Activated CD8-positive, alpha-beta memory T cell treated with anti-CD3 and anti-CD28 coated beads, Interleukin-2, amount 10 ng/mL, durations not matched to agents 7 days and 5 days (primary cell): ENCODE measurements at places on chromosomes 3 and 15. TPM values are rescaled to one million over a fixed set of nuclear protein-coding genes. Genes with fewer than 3 reads are reported as not detected.

DNA sequence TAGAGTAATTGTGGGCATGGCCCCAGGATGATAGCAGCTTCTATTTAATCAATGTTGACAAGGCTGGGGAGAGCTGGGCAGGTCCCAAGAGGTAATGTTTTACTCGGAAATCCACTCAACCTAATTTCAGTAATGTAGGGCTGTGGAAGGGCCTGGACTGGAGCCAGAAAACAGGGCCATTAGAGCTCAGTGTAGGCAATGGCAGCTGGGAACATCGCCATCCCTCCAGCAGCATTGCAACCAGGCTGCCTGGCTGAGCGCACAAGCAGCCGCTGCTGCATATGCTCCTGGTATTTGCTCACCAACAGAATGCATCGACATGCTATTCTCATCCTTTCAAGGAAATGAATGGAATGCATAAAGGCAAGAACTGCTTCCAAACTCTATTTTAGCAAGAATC is 90.0 kb downstream of the GAP43 start:
- no peak overlapping the region for H3K4me3 ChIP-seq
- DNase-seq = no peak
- H3K36me3 ChIP-seq = no peaks in the 10 kb centered on the region

GRCh38 chr15:38084289-38084688 is 149.8 kb downstream of the TMCO5A start:
- peak; percentile 56 for DNase-seq
- no peak overlapping the region for H3K27ac ChIP-seq
- peaks cover 73% of the 10 kb centered on the region for H3K27me3 ChIP-seq
- H3K36me3 ChIP-seq = no peaks in the 10 kb centered on the region
- H3K4me1 ChIP-seq = peaks cover 22% of the 10 kb centered on the region

Gene IL20RB
- 1.7 TPM for total RNA-seq

DNA sequence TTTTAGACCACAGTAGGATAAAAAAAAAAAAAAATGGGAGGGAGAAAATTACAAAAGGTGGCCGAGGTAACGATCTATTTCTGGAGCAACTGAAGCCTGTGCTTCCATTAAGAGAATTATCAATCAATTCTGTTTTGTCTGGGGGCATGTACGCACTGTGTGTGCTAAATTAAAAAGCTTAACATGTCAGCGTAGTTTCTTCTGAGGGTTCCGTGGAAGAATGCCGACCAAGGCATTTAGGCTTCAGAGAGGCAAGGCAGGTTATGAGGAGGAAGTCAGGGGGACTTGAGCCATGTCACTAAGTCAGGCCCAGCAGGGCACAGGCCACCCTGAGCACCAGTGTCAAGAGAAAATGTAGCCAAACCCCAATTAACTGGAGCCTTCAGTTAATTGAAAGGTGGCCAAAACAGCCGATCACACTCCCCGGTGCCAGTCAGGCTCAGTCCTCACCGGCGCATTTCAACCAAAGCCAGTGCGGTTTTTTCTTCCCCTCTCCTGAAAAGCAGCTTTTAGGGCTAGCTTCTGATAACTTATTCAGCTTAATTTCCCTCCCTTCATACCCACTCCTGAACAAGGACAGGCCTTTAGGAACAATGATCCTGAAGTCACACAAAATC is 113.9 kb downstream of the MEGF11 start:
- H3K4me3 ChIP-seq = no peak overlapping the region
- H3K27ac ChIP-seq = no peak overlapping the region
- H3K36me3 ChIP-seq = no peaks in the 10 kb centered on the region
- no peaks in the 10 kb centered on the region for H3K27me3 ChIP-seq

- no peak for DNase-seq
- no peaks in the 10 kb centered on the region for H3K36me3 ChIP-seq
- peaks cover 2% of the 10 kb centered on the region for H3K4me1 ChIP-seq
These were observed 189.2 kb upstream of the LPP start for GRCh38 chr3:187964760-187965159.

- H3K4me3 ChIP-seq = no peak overlapping the region
- H3K27me3 ChIP-seq = peaks cover 8% of the 10 kb centered on the region
- peaks cover 3% of the 10 kb centered on the region for H3K4me1 ChIP-seq
- no peak for DNase-seq
These were observed 86.6 kb downstream of the FMN1 start for GRCh38 chr15:33107950-33108349.

DNA sequence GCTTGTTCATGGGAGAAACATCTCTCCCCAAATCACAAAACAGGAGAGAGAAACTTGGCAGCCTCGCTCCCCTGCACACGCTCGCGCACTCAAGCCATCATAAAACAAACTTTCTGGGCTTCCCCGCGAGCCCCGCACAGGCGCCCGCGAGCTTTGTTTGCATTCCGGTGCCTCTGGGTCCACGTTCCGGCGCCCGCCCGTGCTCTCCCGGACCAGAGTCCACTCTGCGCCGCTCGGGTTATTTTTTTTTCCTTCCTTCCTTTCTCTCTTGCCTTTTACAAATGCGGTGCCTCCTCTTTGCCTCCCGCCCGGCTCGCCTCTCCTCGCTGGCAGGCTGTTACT is 363 bp downstream of the MAGI1 start:
- peaks cover 71% of the 10 kb centered on the region for H3K27me3 ChIP-seq
- no peaks in the 10 kb centered on the region for H3K36me3 ChIP-seq
- no peak overlapping the region for H3K27ac ChIP-seq
- DNase-seq = no peak
- peak overlapping the region; percentile 76 for H3K4me3 ChIP-seq
- peaks cover 12% of the 10 kb centered on the region for H3K4me1 ChIP-seq

Gene TFG
- total RNA-seq = 49.0 TPM

Gene WDR6
- total RNA-seq = 130 TPM

GRCh38 chr3:177039490-177040274 is 157.6 kb downstream of the TBL1XR1 start:
- H3K27me3 ChIP-seq = no peaks in the 10 kb centered on the region
- DNase-seq = no peak
- H3K4me3 ChIP-seq = no peak overlapping the region
- no peak overlapping the region for H3K27ac ChIP-seq
- H3K36me3 ChIP-seq = peaks cover 67% of the 10 kb centered on the region

GRCh38 chr3:108403686-108404345 is 106.6 kb downstream of the MYH15 start:
- H3K4me1 ChIP-seq = peaks cover 10% of the 10 kb centered on the region
- H3K27me3 ChIP-seq = no peaks in the 10 kb centered on the region
- no peak overlapping the region for H3K27ac ChIP-seq
- peaks cover 7% of the 10 kb centered on the region for H3K36me3 ChIP-seq
- DNase-seq = no peak
- no peak overlapping the region for H3K4me3 ChIP-seq

GRCh38 chr3:160395297-160395696 is 3.7 kb downstream of the IFT80 start:
- H3K27ac ChIP-seq = no peak overlapping the region
- no peak overlapping the region for H3K4me3 ChIP-seq
- peaks cover 10% of the 10 kb centered on the region for H3K36me3 ChIP-seq

DNA sequence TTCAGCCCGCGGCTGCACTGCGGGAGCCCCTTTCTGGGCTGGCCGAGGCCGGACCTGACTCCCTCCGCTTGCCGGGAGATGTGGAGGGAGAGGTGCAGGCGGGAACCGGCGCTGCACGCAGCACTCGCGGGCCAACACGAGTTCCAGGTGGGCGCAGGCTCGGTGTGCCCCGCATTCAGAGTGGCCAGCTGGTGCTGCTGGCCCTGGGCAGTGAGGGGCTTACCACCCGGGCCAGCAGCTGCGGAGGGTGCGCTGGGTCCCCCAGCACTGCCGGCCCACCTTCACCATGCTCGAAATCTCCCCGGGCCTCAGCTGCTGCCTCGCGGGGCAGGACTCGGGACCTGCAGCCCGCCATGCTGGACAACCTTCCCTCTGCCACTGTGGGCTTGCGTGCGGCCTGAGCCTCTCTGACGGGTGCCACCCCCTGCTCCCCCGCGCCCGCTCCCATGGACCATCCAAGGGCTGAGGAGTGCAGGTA is 733.5 kb upstream of the CCDC54 start:
- H3K4me1 ChIP-seq = no peaks in the 10 kb centered on the region
- DNase-seq = no peak
- H3K27ac ChIP-seq = no peak overlapping the region
- H3K27me3 ChIP-seq = peaks cover 2% of the 10 kb centered on the region
- H3K36me3 ChIP-seq = no peaks in the 10 kb centered on the region

DNA sequence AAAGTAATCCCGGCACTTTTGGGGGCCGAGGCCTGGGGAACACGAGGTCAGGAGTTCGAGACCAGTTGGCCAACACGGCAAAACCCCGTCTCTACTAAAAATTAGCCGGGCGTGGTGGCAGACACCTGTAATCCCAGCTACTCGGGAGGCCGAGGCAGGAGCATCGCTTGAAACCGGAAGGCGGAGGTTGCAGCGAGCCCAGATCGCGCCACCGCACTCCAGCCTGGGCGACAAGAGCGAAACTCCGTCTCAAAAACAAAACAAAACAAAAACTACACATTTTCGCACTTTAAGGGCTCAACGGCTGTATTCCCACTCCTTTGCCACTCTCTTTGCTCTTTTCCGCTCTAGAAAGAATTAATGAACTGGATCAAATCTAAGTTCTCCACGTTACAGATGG is 763 bp upstream of the TRNT1 start:
- H3K27ac ChIP-seq = peak overlapping the region; percentile 96
- H3K4me1 ChIP-seq = peaks cover 36% of the 10 kb centered on the region
- H3K27me3 ChIP-seq = no peaks in the 10 kb centered on the region
- peaks cover 30% of the 10 kb centered on the region for H3K36me3 ChIP-seq

Gene RETNLB
- not detected for total RNA-seq

DNA sequence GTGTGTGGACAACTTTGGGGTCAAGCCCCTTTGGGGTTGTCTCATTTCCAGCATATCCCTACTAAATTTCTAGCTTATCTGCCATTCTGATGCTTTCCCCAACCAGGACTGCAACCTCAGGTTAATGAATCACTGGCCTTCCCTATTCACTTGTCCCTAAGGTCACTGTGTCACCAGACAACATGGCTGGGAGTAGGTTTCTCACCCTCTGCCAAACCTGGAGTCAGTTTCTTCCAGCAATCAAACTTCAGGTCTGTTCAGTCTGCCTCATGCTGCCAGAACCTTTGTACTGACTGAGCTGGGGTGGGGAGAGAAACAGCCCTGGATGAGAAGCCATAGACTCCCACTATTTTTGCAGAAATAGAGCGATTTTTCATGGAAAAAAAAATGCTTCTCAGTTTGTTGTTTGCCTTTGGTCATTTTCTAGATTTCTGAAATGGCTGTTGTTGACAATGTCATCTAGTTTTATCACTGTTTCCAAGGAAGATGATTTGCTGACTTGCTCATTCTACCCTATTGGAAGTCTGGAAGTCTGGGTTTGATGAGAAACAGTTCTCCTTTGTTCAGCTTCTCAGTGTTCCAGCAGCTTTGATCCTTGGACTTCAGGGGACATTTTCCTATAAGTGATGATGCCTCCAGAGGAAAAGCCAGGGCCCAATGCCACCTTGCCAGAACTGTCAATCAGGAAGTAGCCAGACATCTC is 74.8 kb upstream of the IL12A start:
- peaks cover 6% of the 10 kb centered on the region for H3K27me3 ChIP-seq
- H3K4me1 ChIP-seq = peaks cover 11% of the 10 kb centered on the region
- no peak overlapping the region for H3K27ac ChIP-seq
- DNase-seq = no peak
- H3K4me3 ChIP-seq = no peak overlapping the region

- H3K27me3 ChIP-seq = peaks cover 12% of the 10 kb centered on the region
- peaks cover 2% of the 10 kb centered on the region for H3K36me3 ChIP-seq
- peaks cover 15% of the 10 kb centered on the region for H3K4me1 ChIP-seq
- no peak overlapping the region for H3K4me3 ChIP-seq
- DNase-seq = peak; percentile 36
- H3K27ac ChIP-seq = no peak overlapping the region
These were observed 2.6 kb upstream of the MAP6D1 start for GRCh38 chr3:183827809-183828537.

GRCh38 chr15:58288592-58288991 is 143.2 kb upstream of the LIPC start:
- DNase-seq = no peak
- H3K4me1 ChIP-seq = peaks cover 26% of the 10 kb centered on the region
- H3K36me3 ChIP-seq = peaks cover 6% of the 10 kb centered on the region
- no peak overlapping the region for H3K4me3 ChIP-seq

Gene OR5AC2
- total RNA-seq = not detected

- no peak overlapping the region for H3K27ac ChIP-seq
- no peak overlapping the region for H3K4me3 ChIP-seq
- DNase-seq = no peak
These were observed 41.8 kb upstream of the UTS2B start for GRCh38 chr3:191372122-191372521.

Gene AADACL2
- total RNA-seq = not detected

DNA sequence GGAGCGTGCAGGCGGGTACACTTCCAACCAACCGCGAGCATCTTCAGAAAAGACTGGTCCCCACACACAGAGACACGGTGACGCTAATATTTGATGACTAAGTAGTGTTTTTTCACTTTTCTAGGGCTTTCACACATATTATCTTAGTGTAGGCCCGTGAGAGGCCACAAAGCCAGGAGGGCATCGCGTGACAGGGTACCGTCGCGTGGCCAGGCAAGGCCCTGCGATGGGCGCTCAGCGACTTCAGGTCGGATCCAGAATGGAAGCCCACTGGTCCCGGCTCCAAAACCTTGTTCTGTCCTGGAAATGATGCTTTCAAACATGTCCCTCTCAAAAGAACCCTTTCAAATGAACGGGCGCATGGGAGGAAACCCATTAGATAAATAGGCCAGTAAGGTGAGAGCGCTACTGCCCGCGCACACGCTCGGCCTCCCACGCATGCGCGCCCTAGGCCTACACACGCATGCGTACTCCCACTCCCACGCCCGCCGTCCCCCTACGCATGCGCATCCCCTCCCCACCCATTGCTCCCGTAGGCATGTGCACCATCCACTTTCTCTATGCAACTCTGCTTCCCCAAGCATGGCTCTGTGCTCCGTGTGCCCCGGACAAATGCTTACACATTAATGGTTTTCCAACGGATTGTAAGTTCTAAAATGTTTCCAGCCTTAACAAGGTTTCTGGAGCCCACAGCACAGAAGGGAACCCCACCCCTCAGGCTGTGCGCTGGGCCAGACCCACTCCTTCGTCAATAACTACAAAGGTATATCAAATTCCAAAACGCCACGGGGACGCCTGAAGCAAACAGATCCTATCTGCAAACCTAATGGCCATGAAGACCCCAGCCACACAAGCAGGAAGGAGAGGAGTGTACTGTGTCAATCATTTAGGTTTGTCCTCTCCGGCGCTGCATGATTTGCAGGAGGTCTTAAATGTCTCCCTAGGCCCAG is 72.1 kb downstream of the OCA2 start:
- DNase-seq = no peak
- no peaks in the 10 kb centered on the region for H3K36me3 ChIP-seq
- H3K27ac ChIP-seq = no peak overlapping the region
- no peaks in the 10 kb centered on the region for H3K27me3 ChIP-seq
- H3K4me3 ChIP-seq = no peak overlapping the region
- H3K4me1 ChIP-seq = no peaks in the 10 kb centered on the region
